AG10803 (cell line): ENCODE measurements at places on chromosomes 3 and 15.
A peak's percentile ranks its signal among the peaks of the same experiment; 100 is the strongest.

DNA sequence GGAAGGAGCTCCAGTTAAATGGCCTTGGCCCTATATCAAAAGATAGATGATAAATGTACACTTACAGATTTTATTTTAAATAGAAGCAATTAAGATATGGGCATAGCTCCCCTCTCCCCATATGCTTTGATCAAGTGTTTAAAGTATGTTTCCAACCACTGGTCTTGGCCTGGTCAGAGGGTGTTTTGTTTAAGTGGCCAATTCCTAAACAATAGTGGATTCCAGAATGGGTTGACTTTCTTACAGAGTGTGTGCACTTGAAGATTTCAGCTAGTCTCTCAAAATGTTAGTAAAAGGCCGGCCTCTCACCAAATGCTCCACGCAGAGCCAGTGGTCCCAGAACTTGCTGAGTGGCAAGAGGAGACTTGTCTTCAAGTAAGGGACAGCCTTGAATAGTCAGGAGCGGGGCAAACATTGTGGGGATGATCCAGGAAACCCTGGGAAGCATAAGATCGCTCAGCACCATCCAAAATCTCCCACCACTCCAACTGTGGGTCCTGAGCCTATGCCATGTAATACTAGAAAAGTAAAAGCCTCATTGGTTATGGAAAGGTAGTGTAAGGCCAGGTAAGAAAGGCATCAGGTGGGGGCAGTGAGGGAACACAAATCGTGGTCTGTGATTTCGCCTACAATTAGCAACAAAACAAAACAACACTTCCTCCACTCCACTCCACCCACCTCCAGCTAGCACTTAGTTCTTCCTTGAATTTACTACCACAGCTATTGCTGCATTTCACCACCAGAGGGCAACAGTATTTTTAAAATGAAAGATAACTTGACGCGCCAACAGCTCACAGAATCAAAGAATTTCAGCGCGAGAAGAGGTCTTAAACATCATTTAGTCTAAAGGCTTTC, 4.8 kb downstream of the RARRES1 start:
- peak; percentile 75 for DNase-seq

- DNase-seq: no peak
These were observed 73.4 kb downstream of the SCN5A start for GRCh38 chr3:38576131-38576525.

- DNase-seq: no peak
These were observed 67.8 kb downstream of the OPA1 start for GRCh38 chr3:193660698-193661411.

GRCh38 chr15:100373120-100373896, 31.5 kb upstream of the ADAMTS17 start:
- DNase-seq: no peak

GRCh38 chr15:42018306-42019224, 2.3 kb downstream of the PLA2G4E start:
- no peak for DNase-seq

DNA sequence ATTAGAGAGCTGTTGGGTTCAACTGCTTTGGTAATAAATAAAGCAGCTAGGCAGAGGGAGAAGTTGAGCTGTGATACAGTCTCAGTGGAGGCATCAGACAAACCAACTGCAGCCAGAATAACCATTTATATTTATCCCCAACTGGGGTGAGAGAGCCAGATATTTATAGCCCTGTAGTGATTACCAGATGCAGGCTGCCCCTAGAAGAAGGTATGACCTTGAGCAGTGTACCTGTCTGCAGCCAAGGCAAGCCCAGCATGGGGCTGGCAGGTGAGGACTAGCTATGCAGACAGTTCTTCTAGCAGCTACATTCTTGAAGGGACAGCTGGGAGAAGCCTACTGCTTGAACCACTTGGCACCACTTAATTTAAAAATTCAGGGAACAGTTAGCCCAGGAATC, 144.4 kb upstream of the EPHA3 start:
- no peak for DNase-seq

- no peak for DNase-seq
These were observed 334.6 kb downstream of the GABRB3 start for GRCh38 chr15:26438316-26438715.

DNA sequence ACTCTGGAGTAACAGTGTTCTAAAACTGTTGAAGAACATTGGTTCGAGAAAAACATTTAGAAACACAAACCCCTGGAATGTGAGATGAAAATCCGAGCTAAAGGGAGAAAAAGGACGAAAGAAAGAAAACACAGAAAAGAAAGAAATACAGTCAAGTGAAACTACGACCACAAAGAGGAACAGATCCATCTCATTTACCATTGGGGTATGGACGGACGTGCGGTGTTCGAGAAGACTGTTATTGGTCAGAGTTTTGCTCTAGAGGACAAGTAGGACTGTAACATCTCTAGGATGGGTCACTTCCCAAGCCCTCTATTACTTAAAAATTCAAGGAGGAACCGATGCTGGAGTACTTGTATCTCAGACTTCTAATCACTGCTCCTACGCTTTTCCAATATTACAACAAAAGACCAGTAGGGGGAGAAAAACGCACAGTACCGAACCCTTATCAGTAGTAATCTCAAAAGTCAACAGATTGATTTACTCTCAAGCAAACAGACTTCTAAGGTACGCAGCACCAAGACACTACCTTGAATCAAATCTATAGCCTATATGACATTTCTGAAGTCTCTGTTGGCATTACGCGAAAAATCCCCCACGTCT, 1.1 kb upstream of the PIK3CA start:
- peak; percentile 55 for DNase-seq

DNA sequence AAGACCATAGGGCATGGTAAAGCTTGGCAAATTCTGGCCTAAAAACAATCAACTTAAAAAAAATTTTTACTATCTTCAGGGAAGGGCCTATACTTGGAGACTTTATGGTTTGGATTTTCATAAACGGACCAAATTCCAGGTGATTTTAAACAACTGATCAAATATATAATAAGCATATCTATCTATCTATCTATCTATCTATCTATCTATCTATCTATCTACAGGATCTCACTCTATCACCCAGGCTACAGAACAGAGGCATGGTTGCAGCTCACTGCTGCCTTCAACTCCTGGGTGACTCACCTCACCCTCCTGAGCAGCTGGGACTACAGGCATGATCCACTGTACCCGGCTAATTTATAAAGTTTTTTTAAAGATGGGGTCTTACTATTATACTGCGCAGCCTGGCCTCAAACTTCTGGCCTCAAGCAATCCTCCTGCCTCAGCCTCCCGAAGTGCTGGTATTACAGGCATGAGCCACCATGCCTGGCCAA, 6.7 kb downstream of the SPPL2A start:
- DNase-seq: no peak

DNA sequence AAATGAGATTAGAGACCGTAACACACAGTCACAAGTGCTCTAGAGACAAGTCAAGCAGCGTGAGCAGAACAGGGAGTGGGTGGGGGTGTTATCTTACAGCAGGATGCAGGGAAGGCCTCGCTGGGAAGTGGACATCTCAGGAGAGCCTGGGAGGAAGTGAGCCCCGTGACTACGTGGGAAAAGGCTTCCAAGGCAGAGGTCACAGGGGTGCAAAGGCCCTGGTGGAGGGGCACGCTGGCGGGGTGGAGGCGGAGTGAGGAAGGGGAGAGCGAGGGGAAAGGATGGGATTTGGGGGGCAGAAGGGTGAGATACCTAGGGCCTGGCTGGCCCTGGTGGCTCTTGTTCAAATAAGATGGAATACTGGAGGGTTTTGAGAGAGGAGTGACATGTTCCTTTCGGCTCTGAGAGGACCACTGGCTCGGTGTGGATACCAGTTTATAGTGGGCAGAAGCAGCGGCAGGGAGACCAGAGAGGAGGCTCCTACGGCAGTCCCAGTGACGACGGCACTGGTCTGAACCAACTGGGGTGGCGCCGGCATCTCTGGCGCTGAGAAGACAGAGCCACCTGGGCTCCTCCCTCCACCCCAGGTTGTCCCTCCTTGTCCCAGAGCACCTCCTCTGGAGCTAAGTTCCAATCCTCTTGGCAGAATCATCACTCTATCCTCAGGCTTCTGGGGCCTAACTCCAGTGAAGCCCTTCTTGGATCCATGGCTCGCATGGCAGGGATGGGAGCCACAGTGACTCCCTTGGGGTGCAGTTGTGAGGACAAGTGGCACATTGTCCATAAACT, 266.2 kb upstream of the LYSMD4 start:
- DNase-seq: no peak

DNA sequence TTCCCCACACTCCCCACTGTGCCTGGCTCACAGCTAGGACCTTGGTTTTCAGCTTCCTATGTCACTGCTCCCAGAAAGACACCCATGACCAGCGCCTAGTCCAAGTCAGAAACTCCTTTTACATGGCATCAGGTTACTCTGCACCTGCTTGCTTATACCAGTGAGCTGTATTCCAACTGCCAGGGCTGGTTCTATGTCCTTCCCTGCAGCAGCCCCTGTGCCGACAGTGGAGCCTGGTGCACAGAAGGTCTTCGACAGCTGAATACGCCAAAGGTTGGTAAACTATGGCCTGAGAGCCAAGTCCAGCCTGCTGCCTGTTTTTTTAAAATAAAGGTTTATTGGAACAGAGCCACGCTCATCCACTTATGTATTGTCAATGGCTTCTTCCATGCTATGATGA, 102.5 kb downstream of the IQSEC1 start:
- no peak for DNase-seq

- peak; percentile 64 for DNase-seq
These were observed 117.4 kb downstream of the ATG7 start for GRCh38 chr3:11389386-11390268.

DNA sequence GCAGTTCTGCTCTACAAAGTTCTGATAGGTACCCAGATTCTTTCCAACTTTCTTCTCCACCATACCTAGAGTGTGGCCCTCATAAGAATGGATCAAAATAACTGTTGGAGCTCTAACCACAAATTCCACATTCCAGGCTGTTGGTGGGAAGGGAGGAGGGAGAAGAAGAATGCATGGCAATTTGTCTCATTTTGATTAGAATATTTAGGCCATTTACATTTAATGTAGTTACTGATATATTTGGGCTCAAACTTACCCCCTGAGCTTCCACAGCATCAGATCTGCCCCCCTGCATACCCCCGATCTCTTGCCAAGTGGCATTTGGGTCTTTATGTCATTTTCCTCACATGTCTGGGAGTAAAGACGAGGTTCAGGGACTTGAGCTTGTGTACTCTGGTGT, 7.7 kb downstream of the CHRNB4 start:
- no peak for DNase-seq

- no peak for DNase-seq
These were observed 96.6 kb upstream of the FLNB start for GRCh38 chr3:57911593-57911992.

DNA sequence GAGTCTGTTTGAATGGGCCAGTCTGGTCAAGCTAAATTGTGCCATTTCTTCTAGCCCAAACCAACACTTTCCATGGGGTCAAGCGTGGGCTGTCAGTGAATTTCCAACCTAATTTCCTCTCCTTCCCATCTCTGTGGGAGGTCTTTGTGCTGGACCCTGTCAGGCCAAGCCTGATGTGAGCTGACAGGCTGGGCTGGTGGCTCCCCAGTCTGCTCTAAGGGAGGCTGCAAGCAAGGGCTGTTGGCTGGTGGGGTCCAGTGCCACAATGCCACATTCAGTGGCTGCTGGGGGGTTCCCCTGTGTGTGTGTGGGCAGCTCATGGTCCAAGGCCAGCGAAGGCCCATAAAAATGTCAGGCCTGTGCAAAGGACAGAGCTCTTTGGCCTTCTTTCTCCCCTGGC, 216.1 kb downstream of the OPA1 start:
- DNase-seq: no peak

GRCh38 chr3:44954304-44954703, 21.7 kb downstream of the ZDHHC3 start:
- no peak for DNase-seq

DNA sequence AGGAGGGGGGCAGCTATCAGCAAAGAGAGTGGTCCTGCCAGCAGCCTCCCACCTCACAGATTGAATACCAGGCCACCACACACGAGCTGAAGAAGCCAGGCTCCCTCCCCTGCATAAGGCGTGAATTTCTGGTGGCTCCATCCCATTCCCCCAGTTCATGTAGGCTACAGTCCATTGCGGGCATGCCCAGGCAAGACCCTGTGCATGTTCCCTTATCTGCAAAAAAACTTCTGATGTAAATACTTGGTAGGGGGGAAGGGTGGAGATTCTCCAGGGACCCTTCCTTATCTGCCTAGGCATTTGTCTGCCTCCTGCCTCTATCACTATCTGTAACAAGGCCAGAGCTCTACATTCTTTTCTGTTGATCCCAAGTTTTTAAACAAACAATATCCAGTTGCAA, 27.6 kb upstream of the UBP1 start:
- DNase-seq: no peak

DNA sequence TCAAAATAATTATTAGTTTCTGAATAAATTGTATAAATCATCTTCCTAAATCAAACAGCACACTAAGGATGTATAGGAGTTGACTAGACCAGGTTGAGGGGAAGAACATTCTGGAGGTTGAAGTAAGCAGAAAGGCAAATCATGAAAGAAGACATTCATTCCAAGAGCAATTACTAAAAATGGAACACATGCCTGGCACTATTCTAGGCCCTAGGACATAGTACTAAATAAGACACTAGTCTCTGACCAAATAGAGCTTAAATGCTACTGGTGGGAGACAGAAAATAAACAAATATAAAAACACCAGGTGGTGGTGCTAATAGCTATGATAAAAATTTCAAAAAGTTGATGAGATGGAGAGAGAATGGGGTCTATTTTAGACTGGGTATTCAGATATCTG, 190.1 kb downstream of the TBC1D5 start:
- no peak for DNase-seq

- DNase-seq: no peak
These were observed 750 bp upstream of the ITGB5 start for GRCh38 chr3:124887932-124888298.

- DNase-seq: no peak
These were observed 12.6 kb downstream of the CAPN7 start for GRCh38 chr3:15218689-15219088.

DNA sequence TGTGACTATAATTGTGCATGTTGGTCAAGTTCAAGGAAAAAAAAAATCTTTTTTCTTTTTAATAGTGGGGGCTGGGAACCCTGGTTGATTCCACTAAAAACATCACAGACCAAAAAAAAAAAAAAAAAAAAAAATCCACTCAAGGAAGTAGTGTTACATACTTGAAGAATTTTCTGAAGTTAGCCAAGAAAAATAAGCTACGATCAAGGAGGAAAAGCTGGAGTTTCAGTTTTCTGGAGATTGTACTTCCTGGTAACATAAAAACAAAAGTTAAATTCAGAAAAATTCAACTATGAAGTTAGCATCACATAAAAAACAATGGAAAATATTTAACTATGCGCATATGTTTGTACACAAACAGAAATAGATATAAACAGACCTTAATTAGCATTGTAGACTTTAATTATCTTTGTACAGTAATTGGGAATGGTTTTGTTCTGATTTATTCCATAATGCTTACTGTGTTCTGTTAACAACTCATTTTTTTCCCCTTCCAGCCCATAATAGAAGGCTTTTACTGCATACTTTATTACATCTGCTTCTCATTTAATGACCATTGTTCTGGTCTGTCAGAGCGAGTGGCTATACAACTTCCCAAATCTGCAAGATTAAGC, 194.3 kb downstream of the RORA start:
- DNase-seq: peak; percentile 85
